ENCODE measurements at places on chromosomes 12 and 14. TPM values are rescaled to one million over a fixed set of nuclear protein-coding genes. Genes with fewer than 3 reads are reported as not detected.

Gene CIDEB
- 1.8 TPM for total RNA-seq

Gene FKBP4
- total RNA-seq, result 57.5 TPM

GRCh38 chr12:84506282-84506681 lies 406.3 kb downstream of the SLC6A15 start:
- no peak for DNase-seq

GRCh38 chr12:50765095-50765911 lies 1.4 kb downstream of the ATF1 start:
- peak; percentile 27 for DNase-seq

GRCh38 chr12:67299526-67299925 lies 30.4 kb downstream of the CAND1 start:
- DNase-seq, result no peak

Gene GALNT8
- 25.3 TPM for total RNA-seq

- peak; percentile 54 for DNase-seq
These were observed 27.5 kb downstream of the TCHP start for GRCh38 chr12:109927622-109928021.

Gene BDKRB2
- total RNA-seq, result 3.8 TPM

Gene CMKLR1
- total RNA-seq, result not detected

Gene PRMT5
- 54.6 TPM for total RNA-seq

DNA sequence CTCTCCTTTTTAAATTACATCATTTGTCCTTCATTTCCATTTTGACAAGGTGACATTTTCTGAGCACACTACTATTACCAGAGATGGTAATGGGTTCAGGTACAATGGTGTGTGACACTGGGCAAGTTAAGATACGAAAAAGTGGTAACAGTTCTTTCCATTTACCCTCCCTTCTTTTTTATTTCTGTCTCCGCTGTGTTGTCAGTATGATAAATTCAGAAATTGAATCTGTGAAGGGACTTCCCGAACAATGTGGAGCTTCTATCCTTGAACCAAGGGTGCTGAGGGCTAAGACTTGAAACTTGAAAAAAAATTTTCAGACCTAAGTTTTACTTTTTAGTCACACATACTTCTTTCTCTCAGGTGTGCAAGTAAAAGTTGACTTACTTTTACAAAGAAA lies 103.7 kb downstream of the ERC1 start:
- DNase-seq, result no peak

Gene TAC3
- 0.74 TPM for total RNA-seq

DNA sequence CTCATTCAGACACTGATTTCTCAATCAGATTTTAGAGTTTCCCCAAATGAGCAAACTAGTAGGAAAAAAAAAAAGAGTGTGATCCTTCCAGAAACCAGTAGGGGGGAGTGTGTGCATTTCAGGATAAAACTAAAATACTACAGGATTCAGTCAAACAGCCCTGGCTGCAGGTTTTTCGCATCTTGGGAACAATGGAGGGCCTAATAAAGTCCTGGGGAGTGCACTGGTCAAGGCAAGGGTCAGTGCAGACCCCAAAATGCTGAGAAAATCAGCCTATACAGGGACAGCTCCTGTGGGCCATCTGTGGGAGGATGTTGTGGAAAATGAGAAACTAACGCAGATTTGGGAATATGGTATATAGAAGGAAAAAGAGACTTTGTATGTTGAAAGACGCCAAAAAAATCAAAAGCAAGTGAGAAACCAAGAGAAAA lies 22.2 kb upstream of the ABCD4 start:
- DNase-seq, result no peak

Gene GDF3
- 0.34 TPM for total RNA-seq

GRCh38 chr12:3304436-3305165 lies 186.4 kb upstream of the PRMT8 start:
- DNase-seq, result no peak

DNA sequence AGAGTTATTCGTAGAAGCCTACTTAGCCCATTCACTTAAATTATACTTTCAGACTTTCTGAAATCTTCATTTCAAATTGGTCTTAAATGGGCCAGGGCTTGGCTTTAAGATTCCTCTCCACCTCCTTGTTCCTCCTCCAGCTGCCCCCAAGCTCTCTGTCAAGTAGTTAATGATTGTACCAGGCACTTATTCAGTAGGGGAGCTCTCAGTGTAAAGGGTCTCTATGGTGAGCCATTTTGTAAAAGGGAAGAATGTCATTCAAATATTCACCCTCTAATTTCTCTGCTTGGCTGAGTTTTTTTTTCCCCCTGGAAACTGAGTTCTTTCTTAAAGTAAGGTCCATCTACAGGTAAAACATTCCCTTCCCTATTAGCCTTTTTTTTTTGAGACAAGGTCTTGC lies 96.6 kb downstream of the SUDS3 start:
- DNase-seq, result no peak

GRCh38 chr12:124282287-124282686 lies 12.6 kb upstream of the RFLNA start:
- DNase-seq, result no peak

- no peak for DNase-seq
These were observed 124.5 kb upstream of the TBX5 start for GRCh38 chr12:114530417-114530816.

Gene CLEC4C
- not detected for total RNA-seq

DNA sequence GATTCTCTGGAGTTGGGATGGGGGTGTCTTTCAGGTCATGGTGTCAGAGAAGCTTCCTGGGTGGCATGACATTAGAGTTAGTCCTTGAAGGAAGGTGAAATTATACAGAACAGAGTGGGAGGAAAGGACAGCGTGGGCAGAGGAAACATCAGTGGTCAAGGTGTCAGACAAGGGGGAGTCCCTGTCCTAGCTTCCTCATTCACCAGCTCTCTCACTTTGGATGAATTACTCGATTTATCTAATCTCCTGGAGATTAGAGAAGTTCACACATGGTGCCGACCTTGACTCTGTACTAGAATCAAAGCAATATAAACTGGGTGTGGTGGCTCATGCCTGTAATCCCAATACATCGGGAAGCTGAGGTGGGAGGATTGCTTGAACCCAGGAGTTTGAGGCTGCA lies 492.9 kb downstream of the VRK1 start:
- no peak for DNase-seq

- DNase-seq, result no peak
These were observed 323.1 kb upstream of the FBXO33 start for GRCh38 chr14:39755269-39755878.

DNA sequence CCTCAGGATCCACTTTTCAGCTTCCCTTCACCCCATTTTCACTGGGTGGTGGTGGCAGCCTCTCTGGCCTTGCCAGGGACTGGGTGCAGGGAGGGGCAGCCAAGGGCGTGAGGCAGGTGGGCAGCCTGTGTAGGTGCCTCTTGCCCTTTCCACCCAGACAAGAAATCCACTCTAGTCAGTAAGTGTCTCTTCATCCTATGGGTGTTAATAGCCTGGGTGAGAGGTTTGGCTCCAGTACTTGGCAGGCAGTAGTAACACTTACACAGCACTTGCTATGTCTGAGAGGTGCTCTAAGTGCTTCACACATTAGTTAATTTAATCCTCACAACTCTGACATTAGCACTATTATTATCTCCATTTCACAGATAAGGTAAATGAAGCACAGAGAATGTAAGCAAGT lies 171.9 kb downstream of the EMP1 start:
- no peak for DNase-seq

DNA sequence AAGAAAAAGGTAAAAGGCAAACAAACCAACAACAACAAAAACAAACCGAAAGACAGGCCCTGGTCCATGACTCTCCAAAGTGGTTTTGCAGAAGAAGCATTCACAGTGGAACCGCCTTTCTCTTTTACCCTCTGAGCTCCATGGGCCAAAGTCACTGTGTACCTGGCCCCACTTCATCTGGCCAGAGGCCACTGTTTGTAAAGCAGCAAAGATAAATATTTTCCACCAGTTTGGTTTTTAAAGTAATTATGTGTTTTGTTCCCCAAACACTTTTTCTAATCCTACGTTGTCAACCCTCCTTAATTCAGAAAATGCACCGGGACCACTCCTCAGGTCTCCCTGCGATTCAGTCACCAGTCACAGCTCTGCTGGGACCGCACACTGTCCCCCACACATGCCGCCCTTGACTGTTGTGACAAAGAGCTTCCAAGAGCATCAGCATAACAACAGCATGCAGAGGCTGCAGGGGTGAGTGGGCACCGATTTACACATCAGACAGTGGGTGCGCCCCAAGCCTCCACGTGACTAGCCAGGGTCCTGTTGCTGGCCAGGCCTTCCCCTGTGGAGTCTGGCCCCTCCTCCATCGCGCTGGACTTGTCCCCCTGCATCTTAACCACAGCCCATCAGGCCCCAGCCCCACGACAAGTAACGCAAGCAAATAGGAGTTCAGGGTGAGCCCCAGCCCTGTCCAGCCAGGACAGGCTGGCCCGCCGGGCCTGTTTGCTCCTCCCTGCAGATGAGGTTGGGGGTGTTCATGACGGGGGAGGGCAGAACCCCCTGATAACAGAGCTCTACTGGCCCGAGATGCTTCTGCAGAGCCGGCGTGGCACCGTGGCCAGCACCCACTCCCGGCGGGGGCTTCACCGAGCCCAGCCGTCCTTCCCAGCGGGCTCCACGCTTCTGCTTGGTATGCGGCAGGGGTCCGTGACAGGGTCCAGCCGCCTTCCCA lies 65.2 kb upstream of the DIO3 start:
- DNase-seq, result peak; percentile 24

Gene RPS6KA5
- total RNA-seq, result 3.8 TPM

Gene TMTC3
- total RNA-seq, result 12.5 TPM

- DNase-seq, result no peak
These were observed 1.8 kb upstream of the MEG3 start for GRCh38 chr14:100824091-100824551.

Gene ANO4
- total RNA-seq, result 38.0 TPM

GRCh38 chr12:102429211-102430154 lies 50.9 kb downstream of the IGF1 start:
- no peak for DNase-seq

GRCh38 chr14:71524320-71524982 lies 407.8 kb upstream of the RGS6 start:
- no peak for DNase-seq

GRCh38 chr12:78119351-78119918 lies 288.7 kb downstream of the NAV3 start:
- no peak for DNase-seq

Gene PARPBP
- 6.3 TPM for total RNA-seq

GRCh38 chr12:6724409-6724797 lies 557 bp downstream of the COPS7A start:
- peak; percentile 32 for DNase-seq

Data from glutamatergic neuron (in vitro differentiated cells).